ENCODE measurements at places on chromosomes 7 and 10.

GRCh38 chr10:127423218-127423915 lies 125.7 kb upstream of the NPS start:
- DNase-seq, result no peak

DNA sequence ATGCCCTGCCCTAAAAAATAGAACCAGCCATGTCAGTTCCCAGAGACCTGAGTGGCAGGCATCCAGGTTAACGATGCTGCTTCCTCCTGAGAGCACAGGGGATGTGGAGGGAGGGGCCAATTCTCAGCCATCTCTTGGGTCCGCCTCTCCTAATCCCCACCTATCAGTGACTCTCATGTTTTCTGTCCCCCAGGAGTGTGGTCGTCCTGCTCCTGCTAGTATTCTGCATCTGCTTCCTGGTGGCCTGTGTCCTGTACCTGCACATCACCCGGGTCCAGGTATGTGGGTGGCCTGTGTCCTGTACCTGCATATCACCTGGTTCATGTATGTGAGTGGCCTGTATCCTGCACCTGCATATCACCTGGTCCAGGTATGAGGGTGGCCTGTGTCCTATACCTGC lies 105.3 kb downstream of the ADCY1 start:
- DNase-seq, result no peak

DNA sequence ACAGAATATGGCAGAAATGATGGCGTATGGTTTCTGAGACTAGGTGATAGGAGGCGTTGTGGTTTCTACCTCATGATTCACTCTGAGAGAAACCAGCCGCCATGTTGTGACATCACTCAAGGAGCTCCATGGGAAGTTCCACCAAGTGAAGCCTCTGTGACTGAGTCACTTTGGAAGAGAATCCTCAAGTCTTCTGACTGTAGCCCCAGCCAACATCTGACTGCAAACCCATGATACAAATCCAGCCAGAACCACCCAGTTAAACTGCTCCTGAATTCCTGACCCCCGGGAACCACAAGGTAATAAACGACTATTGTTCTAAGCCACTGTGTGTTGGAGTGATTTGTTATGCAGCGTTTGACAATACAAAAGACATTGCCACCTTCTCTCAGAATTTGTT lies 91.1 kb upstream of the CARD11 start:
- no peak for DNase-seq

DNA sequence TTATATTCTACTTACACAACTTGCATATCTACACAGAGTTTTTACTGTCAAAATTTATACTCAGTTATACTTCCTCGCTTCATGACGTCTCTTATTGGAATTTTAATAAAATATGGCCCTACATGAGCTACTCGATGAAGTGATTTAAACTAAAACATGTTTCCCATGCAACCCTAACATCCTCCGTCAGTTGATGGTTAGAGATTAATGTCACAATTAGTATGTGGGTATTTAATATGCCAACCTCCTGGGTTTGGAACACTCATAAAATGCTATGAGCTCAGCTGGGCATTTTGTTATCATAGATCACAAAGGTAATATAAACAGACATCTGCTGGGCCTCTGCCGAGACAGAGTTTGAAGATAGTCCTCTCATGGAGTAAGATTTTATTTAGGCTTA lies 66.5 kb downstream of the GNAT3 start:
- peak; percentile 51 for DNase-seq

GRCh38 chr7:46879783-46880182 lies 702.1 kb downstream of the TNS3 start:
- no peak for DNase-seq

GRCh38 chr7:38327637-38328036 lies 54.2 kb upstream of the TARP start:
- no peak for DNase-seq
